ENCODE measurements at places on chromosomes 2 and 18. TPM values are rescaled to one million over a fixed set of nuclear protein-coding genes. Genes with fewer than 3 reads are reported as not detected.

Gene OSBPL1A
- 2.8 TPM for total RNA-seq

Gene CTLA4
- 50.9 TPM for total RNA-seq

Gene SERPINB4
- total RNA-seq, result not detected

Gene CDH2
- 0.10 TPM for total RNA-seq

Gene DSG1
- not detected for total RNA-seq

Gene NFATC1
- 94.2 TPM for total RNA-seq

Gene MC2R
- total RNA-seq, result not detected

Gene ARL5A
- total RNA-seq, result 81.2 TPM

Gene LYPD1
- not detected for total RNA-seq

Gene COLEC11
- 0.52 TPM for total RNA-seq

Gene PDIA6
- total RNA-seq, result 148 TPM

Gene C2orf81
- 5.1 TPM for total RNA-seq

Gene SCG2
- not detected for total RNA-seq

Gene DARS1
- total RNA-seq, result 165 TPM

DNA sequence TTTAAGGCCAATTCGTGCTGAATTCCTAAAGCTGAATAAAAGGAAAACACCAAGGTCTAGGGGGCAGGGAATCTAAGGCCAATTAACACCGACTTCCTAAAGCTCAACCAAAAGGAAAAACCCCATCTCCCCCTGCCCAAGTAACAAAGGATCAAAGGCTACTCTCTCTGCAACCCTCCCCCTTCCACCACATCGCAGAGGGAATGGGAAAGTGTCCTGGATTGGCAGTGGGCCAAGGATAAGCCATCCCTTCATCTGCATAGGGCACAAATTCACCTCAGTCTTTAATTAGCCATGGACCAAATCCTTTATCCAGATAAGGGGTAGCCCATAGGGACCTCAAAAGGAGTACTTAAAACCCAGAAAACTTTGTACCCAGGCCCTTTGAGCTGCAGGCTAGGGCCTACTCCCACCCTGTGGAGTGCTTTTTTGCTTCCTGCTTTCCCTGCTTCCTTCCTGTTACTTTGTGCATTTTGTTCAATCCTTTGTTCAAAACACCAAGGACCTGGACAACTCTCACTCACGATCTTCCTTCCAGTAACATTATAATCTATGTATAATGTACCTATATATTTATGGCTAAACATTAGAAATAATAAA, 2119.8 kb upstream of the CELF4 start:
- no peak for DNase-seq

DNA sequence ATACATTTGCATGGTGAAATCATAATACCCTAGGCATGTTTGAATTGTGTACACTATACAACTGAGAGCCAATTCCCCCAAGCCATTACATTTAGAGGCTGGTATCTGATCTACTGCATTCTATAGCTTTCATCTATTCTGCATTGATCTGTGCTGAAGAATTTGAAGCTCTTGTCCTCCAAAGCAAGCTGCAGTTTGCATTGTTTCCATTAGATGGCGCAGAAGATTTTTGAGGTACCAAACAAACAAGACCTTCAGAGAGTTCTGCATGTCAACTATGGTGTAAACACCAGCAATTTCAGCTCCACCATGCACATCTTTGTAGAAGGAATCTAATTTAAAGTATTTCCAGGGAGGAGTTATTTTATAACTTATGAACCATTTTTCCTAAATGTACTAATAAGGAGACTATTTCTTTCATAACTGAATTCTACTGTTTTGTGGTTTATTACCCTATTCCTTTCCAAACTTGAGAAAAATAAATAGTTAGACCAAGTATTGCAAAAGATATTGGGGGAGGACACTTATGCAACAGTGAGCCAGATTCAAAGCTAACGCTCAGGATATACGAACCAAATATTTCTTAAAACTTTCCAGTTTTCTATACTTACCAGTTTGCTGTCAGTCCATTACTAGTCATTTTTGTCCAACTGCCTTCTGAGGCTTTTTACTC, 761.8 kb upstream of the ACVR2A start:
- peak; percentile 22 for DNase-seq

- no peak for DNase-seq
These were observed 12.5 kb upstream of the ATIC start for GRCh38 chr2:215299337-215299859.

DNA sequence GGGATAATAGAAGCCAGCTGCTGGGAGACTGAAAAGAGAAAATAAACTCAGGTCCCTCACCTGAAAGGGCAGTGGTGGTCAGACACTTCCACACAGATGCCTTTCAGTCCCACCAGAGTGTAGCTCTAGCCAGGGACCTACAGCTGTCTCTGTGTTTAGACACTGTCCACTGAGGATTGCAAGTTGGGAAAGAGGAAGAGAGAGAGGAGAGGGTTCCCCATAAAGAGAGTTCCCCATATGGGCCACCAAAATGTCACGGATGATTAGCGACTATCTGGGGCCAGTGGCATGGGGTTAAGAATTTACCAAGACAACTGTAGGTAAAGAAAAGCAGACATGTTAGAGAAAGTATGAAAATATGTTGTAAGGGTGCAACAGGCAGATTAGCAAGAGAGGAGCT, 36.7 kb upstream of the SKA1 start:
- DNase-seq, result no peak

DNA sequence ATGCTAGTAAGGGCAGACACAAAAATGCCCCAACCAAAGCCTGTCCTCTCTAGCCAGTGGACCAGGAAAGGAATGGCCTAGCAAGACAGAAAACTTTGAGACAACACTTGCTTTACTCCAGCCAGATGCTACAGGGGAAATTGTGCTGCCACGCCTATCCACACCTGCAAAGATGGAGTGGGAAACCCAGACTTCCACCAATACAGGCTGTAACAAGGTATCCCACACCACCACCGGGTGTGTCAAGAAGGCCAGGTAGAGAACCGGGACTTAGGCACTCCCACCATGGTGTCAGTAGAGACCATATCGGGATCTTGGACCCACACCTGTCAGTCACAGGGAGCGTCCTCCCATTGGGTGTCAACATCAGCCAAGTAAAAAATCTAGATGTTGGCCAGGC, 16.2 kb upstream of the ESPNL start:
- no peak for DNase-seq

- DNase-seq, result no peak
These were observed 15.2 kb upstream of the REV1 start for GRCh38 chr2:99504844-99505584.

DNA sequence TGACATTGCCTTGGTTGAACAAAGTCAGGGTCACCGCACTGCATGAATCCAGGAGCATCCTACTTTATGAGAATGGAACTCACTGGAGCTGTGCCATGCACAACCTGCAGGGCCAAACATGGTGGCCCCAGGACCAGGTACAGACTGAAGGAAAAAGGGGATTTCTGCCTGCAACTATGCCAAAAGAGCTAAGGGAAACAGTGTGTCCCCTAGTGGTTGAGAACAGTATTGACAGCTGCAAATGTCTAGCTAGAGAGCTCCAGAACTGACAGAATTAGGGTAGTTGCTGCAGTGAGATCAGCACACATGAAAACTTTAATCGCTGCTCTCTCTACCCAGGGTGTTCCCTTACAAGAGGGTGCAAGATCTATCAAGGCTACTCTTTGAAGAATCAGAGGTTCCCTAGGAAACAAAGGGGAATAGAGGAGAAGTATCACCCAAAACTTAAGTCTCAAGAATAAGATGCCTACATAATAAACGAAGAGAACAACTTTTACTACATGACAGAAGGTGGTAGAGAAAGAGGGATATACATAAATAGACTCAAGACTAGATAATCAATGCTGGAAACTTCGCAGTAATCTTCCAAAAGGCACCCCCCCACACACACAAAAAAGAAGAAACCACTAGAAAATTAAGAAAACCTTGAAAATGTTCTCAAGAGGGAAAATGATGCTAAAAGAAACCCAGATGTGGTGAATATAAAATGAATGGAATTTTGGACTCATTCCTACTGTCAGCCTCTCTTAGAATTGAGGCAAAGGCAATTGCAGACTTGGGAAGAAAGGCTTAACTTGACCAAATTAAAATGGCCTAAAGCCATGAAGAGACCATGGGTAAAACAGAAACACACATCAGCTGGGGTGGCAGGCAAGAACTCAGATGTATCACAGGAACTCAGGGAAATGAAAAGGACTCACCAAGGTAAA, 43.6 kb upstream of the IHH start:
- no peak for DNase-seq

DNA sequence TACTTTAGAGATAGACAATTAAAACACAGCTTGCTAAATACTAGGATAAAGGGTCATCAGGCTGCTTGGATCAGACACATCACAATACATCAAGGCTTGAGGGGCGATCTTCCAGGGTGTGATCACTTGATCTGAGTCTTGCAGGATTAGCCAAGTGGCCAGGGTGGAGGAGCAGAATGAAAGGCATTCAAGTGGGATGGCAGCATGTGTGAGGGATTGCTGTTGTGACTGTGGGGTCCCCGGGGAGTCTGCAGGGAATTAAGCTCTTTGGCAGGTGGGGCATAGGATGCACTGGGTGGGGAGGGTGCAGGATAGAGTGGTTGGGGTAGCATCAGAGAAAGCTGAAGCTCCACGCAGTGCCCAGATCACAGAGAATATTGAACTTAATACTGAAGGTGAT, 58.0 kb upstream of the TMEM163 start:
- DNase-seq, result no peak

DNA sequence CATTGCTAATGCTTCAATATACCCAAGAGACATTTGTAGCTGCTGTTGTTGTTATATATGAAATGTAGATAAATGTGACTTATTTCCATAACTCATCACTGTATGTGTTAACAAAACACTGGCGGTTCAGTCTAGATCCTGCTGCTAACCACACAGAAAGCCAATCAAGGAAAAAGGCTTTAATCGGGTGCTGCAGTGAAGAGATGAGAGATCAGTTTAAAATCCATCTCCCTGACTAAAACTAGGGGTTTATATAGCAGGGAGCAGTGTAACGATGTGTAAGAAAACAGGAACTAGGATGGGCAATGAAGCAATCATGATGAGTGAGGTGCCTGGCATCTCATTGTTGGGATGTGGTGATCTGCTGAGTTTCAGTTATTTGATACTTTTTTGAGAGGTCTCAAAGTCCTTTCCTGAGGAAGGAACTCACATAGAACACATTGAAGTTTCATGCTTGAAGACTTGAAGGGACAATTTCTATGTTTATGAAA, 677.7 kb upstream of the CDH7 start:
- no peak for DNase-seq

DNA sequence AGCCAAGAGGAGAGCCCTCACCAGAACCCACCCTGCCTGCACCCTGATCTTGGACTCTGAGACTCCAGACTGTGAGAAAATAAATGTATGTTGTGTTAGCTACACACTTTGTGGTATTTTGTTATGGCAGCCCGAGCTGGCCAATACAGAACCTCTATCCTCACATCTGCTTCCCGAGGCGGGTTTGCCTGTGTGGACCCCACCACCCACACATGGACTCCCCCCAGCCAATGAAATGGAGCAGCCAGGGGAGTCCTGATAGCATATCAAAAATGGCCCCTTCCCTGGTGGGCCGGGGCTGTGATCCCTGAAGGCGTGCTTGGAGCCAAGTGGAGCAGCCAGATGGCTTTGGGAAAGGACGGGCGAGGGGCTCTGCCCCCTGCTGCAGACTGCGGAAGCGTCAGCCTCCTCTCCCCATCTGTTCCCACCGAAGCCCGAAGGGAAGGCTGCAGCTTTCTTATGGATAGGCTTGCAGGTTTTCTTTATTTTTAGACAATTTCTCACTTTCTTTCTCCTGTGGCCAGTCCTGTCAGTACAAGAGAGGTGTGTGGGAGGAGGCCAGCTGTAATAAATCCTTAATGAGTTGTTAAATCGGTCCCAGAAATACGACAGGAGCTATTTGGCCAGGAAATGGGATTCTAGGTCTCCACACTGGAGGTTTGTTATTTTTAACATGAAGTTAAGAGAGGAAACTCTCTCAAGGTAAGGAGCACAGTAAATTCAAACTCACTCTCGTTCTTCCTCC, 34.4 kb downstream of the TEX51 start:
- no peak for DNase-seq

DNA sequence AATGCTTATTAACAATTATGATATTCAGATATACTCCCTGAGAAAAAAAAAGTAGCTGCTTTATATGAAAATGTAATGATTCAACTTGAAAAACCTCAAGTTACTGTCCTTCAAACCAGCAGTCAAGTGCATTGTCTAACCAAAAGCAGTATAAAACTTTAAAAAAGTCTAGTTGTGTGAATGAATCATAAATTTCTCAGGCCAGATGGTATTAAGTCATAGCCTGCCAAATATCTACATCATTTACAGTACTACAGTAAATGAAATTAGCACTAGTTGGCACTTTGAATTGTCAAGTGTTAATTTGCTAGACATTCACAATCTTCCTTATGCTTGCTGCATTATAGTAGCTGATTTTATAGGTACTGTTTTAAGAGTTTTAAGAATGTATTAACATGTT, 85.9 kb downstream of the CBLN2 start:
- DNase-seq, result no peak

DNA sequence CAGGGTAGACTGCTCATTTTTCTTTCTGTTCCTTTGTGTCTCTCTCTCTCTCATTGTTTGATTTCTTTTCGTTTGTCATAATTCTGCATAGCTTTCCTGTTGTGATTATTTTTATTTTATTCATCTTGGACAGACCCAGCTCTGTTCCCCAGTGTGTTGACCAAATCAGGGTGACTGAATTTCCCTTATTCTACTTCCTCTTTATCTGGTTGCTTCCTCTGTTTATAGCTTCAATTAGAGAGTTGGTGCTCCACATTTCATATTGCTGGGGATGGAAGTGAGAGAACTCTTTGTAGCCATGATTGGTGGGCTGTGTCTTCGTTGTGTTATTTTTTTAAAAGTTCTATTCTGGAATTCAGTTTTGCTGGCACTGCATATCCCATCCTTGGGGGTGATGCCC, 19.1 kb downstream of the PROKR1 start:
- no peak for DNase-seq

- DNase-seq, result no peak
These were observed 87.2 kb upstream of the ZFP36L2 start for GRCh38 chr2:43313642-43314017.

DNA sequence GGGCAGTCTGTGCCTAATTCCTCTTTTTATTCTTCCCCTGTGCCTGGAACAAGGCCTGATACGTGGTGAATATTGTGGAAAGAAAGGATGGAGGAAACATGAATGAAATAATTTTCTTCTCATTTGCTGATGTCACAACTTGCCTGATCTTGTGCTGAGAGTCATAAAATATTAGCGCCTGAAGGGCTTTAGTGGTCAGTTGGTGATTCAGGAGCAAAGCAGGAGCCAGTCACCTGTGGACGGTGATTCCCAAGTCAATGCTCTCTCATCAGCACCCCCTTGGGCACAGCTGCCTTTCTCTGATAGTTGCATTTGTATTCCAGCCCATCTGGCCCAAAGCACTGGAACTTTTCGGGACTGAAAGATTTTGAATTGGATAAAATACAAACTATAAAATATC, 502.6 kb upstream of the RAB12 start:
- no peak for DNase-seq

GRCh38 chr2:101638181-101638711, 59.3 kb upstream of the MAP4K4 start:
- no peak for DNase-seq

GRCh38 chr2:100267751-100268150, 54.5 kb downstream of the LONRF2 start:
- DNase-seq, result no peak

- no peak for DNase-seq
These were observed 159.8 kb downstream of the ZNF385B start for GRCh38 chr2:179701524-179702110.
